ENCODE measurements at places on chromosomes 16 and 17.

- no peak for DNase-seq
Measured at GRCh38 chr17:32102172-32102571, 40.1 kb upstream of the RHOT1 start.

- no peak for DNase-seq
Measured at GRCh38 chr16:73000907-73001521, 46.9 kb downstream of the ZFHX3 start.

- DNase-seq = no peak
Measured at GRCh38 chr17:42408061-42408460, 15.0 kb downstream of the CAVIN1 start.

GRCh38 chr16:82995924-82996441 is 369.2 kb downstream of the CDH13 start:
- no peak for DNase-seq

DNA sequence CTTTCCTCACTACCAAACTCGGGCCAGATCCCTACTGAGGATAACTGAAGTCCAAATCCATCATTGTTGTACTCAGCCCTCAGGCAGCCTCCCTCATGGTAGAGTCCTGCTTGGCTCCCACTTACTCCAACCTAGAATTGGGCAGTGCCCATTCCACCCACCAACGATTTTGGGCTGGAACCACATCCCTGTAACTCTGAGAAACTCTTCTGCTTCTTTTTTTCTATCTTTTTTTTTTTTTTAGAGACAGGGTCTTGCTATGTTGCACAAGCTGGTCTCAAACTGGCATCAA is 1.2 kb downstream of the PRR14 start:
- no peak for DNase-seq

GRCh38 chr16:2195322-2196161 is 863 bp downstream of the CASKIN1 start:
- no peak for DNase-seq

- DNase-seq = peak; percentile 80
Measured at GRCh38 chr16:56451753-56452689, 667 bp downstream of the OGFOD1 start.

- no peak for DNase-seq
Measured at GRCh38 chr16:11992586-11993524, 16.3 kb downstream of the SNX29 start.

- DNase-seq = no peak
Measured at GRCh38 chr17:72816406-72816805, 276.1 kb downstream of the SLC39A11 start.

GRCh38 chr17:5238333-5238732 is 3.7 kb upstream of the SCIMP start:
- DNase-seq = no peak

GRCh38 chr17:3482852-3483251 is 7.1 kb downstream of the ASPA start:
- DNase-seq = no peak

GRCh38 chr16:80117556-80118130 is 423.1 kb upstream of the DYNLRB2 start:
- DNase-seq = no peak

DNA sequence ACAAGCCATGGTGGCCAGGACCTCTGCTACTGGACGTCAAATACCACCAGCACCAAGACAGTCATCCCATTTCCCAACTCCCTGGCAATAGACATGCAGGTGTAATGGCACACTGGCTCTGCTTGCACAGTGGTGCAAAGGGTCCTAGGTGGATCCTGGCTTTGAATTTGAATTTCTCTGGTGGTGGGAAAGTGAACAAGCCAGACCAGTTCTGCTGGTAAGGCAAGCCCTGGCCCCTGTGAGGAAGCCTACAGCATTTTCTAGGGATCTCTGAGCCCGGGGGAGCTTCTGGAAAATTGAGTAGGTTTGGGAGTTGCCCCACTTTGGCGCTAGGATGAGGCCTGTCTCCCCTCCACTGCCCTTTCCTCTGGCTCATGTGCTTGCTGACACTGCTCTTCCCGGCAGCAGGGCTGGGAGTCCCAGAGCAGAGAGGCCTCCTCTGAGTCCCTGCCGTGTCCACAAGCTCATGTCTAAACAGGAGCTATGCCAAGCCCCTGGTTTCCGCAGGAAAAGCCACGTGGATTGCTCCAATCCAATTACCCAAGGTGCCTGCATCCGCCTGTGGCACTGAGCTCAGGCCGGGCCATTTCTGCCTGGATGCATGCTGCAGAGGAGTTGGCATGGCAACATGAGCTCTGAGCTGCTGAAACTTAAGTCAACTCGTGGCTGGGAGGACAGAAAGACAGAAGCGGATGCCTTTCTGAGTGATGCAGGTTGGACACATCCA is 67.0 kb downstream of the PRMT7 start:
- DNase-seq = no peak

GRCh38 chr16:17173281-17173680 is 297.5 kb downstream of the XYLT1 start:
- no peak for DNase-seq

Measured in coronary artery (tissue), 2 donors.